ENCODE measurements at places on chromosomes 2 and 18. TPM values are rescaled to one million over a fixed set of nuclear protein-coding genes. Genes with fewer than 3 reads are reported as not detected.

Gene KCNE4
- total RNA-seq: not detected

Gene GPR35
- total RNA-seq: 21.6 TPM

Gene COL3A1
- not detected for total RNA-seq

Gene KCNF1
- not detected for total RNA-seq

Gene GALNT3
- 5.8 TPM for total RNA-seq

Gene OR6B2
- not detected for total RNA-seq

Gene CTIF
- total RNA-seq: 1.3 TPM

Gene NCKAP5
- not detected for total RNA-seq

Gene SKA1
- 46.3 TPM for total RNA-seq

Gene FABP1
- not detected for total RNA-seq

Gene IL1F10
- total RNA-seq: not detected

Gene EML6
- 0.78 TPM for total RNA-seq

Gene CPO
- not detected for total RNA-seq

Gene RNF125
- 27.9 TPM for total RNA-seq

Gene ERLEC1
- 19.5 TPM for total RNA-seq

Gene CD8B2
- total RNA-seq: 3.6 TPM

Gene RSAD2
- 72.4 TPM for total RNA-seq

Gene POTEI
- total RNA-seq: not detected

Gene SNTG2
- total RNA-seq: 2.5 TPM
